ENCODE measurements at places on chromosomes 5 and 9. TPM values are rescaled to one million over a fixed set of nuclear protein-coding genes. Genes with fewer than 3 reads are reported as not detected.

DNA sequence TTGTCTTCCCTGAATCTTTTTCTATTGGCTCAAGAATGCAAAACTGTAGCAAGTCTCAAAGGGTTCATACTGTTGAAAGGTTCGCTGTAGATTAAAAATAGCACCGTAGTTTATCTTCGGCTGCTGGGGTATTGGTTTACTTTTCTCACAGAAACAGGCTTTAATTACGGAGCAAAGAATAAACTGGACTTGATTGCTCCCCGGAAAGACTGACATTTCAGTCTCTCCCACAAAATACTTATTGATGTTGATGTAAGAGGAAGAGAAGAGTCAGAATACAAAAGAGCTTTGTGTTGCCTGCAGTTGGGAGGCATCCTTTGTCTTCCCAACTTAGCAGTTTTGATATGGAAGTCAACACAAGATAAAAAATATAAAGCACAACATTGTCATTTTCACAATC lies 183.9 kb upstream of the DMAC1 start:
- DNase-seq: no peak

- no peak for DNase-seq
Observed at GRCh38 chr9:107471552-107471951, 18.0 kb downstream of the KLF4 start.

DNA sequence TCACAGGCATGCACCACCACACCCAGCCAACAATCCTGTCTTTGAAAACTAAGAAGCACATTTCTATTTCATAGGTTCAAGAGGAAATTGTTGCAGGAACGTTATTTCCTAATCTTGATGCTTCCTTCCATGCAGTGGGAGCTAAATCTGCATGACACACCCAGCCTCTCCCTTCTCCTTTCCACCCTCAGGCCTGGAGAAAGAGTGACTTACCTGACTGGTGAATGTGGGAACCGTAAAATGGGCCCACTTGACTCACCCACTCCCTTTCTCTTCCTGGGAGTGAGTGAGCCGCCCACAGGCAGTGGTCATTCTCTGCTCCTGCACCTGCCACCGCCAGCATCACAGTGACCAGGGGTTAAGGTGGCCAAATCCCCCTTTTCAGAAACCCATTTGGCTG lies 78.2 kb downstream of the C9orf50 start:
- no peak for DNase-seq

Gene SLC44A1
- total RNA-seq: 64.7 TPM

DNA sequence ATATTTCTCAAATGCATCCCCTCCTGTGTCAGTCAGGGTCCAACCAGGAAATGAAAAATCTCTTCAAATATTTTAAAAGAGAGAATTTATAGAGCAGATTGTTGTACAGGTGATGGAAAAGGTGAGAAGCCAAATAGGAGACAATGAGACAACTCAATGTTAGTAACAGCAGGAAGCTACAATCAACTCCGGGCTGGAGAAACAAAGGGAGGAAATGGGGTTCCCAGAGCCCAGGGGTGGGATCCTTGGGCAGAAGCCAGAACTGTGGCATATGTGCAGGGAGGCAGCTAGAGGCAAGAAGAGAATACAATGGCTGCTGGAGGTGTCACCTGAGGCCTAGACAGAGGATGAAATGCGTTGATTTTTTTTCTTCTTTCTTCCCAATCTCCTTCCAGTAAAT lies 361.8 kb upstream of the ACTBL2 start:
- DNase-seq: peak; percentile 43

Measured in uterus (tissue), 4 donors.